ENCODE measurements at places on chromosomes 1 and 21.

DNA sequence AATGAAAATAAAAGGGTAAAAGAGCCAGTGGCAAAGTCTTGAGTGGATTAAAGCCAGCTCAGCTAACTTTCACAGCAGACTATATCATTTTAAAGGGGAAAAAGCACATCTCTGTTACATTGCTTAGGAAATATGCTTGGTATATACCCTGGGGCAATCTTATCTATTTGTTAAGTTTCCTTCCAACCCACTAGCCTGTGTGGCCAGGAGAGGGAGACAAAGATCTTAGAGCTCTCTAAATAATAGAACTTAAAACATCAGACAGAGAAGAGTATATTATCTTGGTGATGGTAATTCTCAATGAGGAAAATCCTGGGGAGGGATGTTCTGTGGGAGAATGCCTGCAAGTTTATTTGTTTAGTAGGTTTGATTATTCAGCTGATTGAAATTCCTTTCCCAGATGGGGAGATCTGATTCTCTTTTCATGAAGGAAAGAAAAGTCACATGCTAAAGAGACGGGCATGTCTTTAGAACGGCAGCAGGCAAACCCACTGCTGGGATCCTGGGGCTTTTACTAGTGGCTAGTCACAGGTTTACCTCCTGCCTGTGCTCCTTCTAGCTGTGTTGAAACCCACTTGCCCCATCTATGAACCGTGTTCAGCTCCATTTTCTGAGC is 3.6 kb downstream of the KCNE2 start:
- no peak for DNase-seq

DNA sequence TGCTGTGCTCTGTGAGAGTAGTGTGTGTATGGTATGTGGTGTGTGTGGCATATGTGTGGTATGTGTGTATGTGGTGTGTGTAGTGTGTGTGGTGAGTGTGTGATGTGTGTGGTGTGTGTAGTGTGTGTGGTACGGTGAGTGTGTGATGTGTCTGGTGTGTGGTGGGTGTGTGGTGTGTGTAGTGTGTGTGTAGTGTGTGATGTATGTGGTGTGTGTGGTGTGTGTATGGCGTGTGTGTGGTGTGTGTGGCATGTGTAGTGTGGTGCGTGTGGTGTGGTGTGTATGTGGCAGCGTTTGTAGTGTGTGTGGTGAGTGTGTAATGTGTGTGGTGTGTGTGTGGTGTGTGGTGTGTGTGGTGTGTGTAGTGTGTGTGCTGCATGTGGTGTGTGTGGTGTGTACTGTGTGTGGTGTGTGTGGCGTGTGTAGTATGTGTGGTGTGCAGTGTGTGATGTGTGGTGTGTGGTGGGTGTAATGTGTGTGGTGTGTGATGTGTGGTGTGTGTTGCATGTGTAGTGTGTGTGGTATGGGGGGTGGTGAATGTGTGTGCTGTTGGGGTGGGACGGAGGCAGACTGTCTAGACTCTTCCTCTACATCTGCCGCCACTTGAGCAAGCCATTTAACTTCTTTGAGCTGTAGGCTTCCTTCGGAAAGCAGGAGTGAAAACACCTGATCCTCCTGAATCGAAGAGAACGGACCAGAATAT is 33.5 kb downstream of the GPA33 start:
- no peak for DNase-seq

- DNase-seq, result no peak
Measured at GRCh38 chr21:33286600-33287456, 20.7 kb downstream of the IL10RB start.

GRCh38 chr1:221025956-221026355 is 146.7 kb downstream of the HLX start:
- no peak for DNase-seq

All from Right ventricle myocardium inferior (tissue), 1 donor.